ENCODE measurements at places on chromosomes 16 and 17. TPM values are rescaled to one million over a fixed set of nuclear protein-coding genes. Genes with fewer than 3 reads are reported as not detected.

The TOX3 gene
- not detected for total RNA-seq

The RTN4RL1 gene
- 0.54 TPM for total RNA-seq

The TPSD1 gene
- not detected for total RNA-seq

The HOXB8 gene
- not detected for total RNA-seq

The RANBP10 gene
- 4.5 TPM for total RNA-seq

The TOP2A gene
- total RNA-seq = 34.5 TPM

The CCL14 gene
- total RNA-seq = 0.90 TPM

The AXIN2 gene
- 11.7 TPM for total RNA-seq

The CPD gene
- 336 TPM for total RNA-seq

The FOXC2 gene
- 4.9 TPM for total RNA-seq

The OSGIN1 gene
- total RNA-seq = 5.3 TPM

The EVI2B gene
- total RNA-seq = 0.18 TPM

The BAIAP3 gene
- total RNA-seq = 4.7 TPM

The RHOT1 gene
- 30.0 TPM for total RNA-seq

All from cardiac atrium fibroblast (primary cell).